Iris pigment epithelial cell (primary cell): ENCODE measurements at places on chromosomes 7 and 10.

GRCh38 chr10:78207216-78207615, 173.6 kb downstream of the RPS24 start:
- DNase-seq = no peak

GRCh38 chr7:157250605-157251228, 86.1 kb upstream of the DNAJB6 start:
- peak; percentile 73 for DNase-seq

DNA sequence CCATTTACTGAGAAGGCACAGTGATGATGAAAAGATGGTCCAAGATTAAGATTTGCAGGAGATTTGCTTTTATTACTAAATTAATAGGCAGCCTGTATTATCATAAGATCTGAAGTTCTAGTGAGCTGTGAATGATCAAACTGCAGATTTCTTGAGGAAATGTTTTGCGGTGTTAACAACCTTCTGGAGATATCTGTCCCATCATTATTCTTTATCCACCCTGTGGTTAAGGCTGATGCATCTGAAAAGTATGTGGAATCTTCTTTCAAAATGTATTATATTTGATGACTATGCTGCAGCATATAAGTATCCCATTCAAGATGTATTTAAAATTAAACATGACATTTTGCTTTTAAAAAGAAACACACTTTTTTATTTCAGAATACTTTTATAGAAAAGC, 150.3 kb downstream of the POLR1F start:
- peak; percentile 93 for DNase-seq

GRCh38 chr7:158587162-158588084, at the start of gene PTPRN2:
TSS of gene PTPRN2 (minus strand) at chr7:158587823.
- DNase-seq = peak; percentile 55

DNA sequence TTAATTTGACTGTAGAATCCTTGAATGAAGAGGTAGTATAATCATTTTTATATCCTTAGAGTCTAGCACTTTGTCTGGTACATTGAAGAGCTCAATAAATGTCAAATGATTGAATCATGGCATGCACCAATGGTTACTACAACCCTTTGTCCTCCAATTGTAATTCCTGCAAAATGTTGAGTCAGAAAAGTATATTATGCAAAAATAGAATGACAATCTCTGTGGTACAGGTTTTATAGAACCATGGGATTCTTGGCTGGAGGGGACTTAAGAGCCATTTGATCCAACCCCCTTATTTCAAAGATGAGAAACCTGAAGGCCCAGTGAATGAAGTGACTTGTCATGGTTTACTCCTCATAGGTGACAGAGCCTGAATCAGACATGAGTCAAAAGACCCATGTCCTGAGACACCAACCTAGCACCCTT, 30.9 kb upstream of the SMKR1 start:
- no peak for DNase-seq

DNA sequence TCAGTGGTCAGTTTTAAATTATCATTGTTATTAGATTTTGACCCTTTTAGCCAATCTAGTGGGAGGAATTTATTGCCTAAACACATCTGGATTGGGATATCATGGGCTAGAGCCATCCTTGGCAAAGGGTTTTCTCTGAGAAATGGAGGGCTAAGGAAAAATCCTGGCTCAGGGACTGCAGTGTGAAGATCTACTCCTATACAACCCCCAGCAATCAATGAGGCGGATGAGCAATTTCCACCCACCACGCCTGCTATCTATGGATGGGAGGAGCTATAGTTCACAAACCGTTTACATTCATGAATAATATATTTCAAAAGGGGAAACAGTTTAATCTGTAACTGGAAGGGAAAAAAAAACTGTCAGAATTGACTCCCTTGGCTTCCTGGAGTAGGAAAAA, 2.7 kb downstream of the CAV1 start:
- DNase-seq = no peak

DNA sequence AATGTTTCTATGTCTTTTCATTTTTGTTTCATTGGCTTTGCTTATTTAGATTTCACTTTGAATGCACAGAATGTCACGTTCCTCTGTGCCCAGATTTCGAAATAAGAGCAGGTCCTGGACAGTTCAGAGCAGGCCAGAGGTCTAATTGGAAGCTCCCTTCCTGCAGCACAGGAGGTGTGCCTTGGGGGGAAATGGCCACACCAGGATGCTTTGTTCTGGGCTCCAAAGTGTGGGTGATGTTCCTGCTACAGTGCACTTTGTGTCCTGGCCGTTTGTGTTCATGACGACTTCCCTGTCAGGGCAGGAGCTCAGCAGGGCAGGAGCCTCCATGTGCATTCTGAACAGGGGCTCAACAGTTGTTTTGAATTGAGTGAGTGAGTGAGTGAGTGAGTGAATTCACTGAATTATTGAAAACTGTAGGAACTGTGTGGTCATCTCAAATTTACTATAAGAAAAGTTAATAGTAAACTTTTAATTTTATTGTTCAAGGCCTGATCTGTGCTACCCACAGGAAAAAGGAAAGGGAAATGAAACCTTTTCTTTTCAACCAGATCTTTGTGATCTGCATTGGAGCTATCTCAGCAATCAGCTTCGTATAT, 109.5 kb upstream of the GJD4 start:
- peak; percentile 22 for DNase-seq

GRCh38 chr10:15764892-15765454, 45.3 kb upstream of the ITGA8 start:
- no peak for DNase-seq

DNA sequence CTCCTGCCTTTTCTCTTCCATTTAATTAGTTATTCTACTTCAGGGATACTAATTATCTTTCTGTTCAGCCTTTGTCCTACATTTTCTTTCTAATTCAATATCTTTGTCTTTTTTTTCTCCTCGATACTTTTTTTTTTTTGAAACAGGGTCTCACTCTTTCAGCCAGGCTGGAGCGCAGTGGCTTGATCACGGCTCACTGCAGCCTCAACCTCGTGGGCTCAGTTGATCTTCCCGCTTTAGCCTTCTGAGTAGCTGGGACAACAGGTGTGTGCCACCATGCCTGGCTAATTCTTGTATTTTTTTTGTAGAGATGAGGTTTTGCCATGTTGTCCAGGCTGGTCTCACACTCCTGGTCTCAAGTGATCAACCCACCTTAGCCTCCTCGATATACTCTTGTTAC, 38.9 kb downstream of the CCSER2 start:
- DNase-seq = no peak

DNA sequence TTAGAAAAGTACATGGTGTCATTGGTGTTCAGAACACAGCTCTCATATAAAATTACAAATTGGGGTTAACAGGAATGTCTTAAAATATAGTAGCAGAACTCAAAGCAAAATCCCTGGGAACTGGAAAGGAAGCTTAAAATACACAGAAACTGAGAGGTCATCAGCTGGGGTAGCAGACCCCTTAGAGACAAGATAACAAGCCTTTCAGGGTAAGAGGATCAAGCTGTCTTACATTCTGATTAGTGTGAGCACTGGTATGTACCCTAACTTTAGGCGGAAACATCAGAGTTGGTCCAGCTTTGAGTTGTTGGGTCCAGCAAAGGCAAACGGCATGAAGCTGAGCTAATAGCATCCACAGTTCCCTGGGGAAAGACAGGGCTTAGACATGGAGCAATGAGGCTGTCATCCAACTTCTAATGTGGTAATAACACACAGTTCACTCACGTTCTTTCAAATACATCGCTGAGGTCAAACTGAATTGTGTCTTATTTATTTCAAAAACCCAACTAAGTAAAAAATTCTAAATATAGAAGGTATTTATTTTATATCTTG, 32.6 kb downstream of the ARHGAP21 start:
- peak; percentile 39 for DNase-seq

GRCh38 chr7:6640246-6640721, 3.2 kb downstream of the ZNF316 start:
- peak; percentile 76 for DNase-seq

DNA sequence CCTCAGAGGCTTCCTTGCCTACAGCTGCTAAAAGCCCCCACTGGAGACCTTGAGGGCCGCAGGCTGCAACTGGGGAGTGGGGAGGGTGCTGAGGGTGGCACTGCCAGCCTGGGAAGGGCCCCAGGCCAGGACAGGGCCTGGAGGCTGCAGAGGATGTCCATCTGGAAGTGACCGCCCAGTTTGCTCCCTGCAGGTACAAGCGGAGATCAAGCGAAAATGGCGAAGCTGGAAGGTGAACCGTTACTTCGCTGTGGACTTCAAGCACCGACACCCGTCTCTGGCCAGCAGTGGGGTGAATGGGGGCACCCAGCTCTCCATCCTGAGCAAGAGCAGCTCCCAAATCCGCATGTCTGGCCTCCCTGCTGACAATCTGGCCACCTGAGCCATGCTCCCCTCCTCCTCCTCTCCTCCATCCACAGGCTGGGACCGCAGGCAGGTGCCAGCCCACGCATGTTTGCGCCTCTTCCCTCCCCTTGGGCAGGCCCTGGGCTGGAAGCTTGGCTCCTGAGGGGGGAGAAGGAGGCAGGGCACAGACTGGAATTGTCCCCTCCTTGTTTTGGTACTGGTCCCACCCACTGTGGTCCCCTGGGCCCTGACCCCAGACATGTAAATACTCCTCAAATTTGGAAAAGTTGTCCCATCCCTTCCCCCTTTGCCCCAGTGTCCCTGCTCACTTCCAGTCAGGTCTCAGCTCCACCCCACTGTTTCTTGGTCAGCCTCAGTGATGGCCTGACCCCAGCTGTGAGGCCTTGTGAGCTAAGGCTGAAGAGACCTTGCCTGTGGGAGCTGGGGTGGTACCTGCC, 54.4 kb downstream of the ADCYAP1R1 start:
- no peak for DNase-seq

GRCh38 chr10:101226491-101227428, 2.5 kb downstream of the LBX1 start:
- no peak for DNase-seq

DNA sequence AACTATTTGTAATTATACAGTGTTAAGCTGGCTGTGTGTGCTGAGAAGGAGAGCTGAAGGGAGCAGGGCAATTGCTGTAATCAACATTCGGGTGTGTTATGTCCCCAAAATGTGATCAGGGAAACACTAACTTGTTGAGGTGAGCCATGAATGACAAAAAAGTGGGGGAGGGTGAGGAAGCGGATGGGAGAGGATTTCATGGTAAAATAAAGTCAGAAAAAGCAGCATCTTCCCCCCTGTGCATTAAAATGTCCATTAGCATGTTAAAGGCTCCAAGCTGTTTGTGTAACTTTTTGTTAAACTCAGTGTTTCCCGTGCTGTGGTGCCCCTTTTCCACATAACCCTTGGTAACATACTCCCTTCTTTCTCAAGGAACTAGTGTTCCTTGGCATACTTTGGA, 84.9 kb downstream of the ARID5B start:
- no peak for DNase-seq

DNA sequence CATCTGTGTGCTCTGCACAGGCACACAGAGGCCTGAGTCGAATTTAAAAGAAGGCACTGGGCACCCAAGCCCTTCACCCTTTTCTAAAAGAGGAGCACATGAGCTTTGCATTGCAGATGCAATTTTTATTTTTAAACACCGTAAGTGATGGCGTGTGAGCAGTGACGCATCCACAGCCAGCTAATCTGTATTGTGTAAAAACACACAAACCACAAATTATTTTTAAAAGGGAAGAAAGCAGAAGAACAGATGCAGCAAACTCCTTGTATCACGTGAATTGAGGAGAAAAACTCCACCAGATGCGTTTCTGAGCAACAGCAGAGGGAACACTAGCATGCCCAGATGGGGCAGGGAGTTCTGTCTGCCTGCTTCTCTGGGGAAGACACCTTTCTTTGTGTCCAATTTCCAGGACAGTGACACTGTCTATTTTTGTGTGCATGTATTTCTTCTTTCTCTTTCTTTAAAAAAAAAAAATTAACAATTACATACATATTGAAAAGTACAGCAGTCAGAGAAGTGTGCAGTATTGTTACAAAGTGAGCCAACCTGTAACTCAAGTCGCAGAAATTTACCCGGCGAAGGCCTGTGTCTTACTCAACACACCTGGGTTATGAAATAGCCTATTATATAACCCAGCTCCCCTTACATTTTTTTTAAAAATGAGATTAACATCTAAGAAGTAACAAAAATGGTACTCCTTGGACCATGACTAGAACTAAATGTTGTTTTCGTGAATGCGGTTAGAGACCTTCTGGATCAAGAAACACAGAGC, 39.2 kb downstream of the EEPD1 start:
- DNase-seq = peak; percentile 59

GRCh38 chr10:74081941-74082718, 68.5 kb downstream of the AP3M1 start:
- DNase-seq = no peak

- DNase-seq = no peak
Observed at GRCh38 chr10:77176232-77176631, 461.4 kb downstream of the KCNMA1 start.

- DNase-seq = no peak
Observed at GRCh38 chr7:7570584-7570983, 3.9 kb downstream of the MIOS start.

DNA sequence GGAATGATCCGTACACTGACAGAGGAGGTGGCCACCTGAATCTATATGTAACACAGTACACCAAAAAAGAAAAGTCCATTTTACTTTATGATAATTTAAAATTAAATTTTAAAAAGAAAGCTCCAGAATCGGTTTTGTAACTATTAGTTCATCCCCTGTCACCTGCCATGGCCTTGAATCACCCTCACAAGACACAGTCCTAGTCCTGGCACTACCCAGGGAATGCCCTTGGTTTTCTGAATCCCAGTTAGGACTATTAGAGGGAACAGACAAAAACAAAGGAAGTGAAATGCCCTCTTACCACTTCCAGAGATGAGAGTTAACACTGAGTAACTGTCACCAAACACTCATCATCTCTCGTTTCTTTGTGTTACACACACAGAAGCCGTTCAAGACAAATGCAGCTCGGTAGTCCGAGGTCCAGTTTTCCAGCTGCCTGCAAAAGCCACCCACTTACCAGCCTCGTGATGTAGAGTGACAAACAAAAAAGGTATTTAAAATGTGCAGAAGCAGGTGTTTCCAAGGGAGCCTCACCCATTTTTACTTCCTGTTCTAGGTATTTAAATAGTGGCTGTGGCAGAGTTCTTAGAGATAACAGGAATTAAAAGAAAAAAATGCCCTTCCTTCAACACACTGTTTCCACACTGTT, 6.1 kb downstream of the PTPRN2 start:
- DNase-seq = no peak

GRCh38 chr10:74104480-74104879, 46.1 kb downstream of the AP3M1 start:
- DNase-seq = no peak

- no peak for DNase-seq
Observed at GRCh38 chr7:132956556-132956955, 125.3 kb downstream of the CHCHD3 start.

- DNase-seq = no peak
Observed at GRCh38 chr10:76022366-76022765, 590.9 kb downstream of the LRMDA start.

DNA sequence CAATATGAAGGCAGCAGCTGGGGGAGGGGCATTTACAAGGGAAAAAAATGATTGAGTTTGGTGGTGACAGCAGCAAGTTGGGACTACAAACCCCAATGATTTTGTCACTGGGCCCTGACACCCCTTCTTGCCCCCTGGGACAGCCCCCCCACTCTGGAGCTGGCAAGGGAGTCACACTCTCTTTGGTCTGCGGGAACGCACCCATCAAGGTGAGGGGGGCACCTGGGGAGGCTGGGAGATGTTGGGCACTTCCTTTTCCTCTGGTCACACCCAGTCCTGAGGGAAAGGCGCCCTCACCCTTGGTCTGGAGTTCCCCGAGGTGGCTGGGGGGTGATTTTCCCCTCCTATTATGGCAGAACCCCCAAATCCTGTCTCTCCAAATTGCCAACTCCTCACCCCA, 24.4 kb downstream of the EPHB4 start:
- DNase-seq = no peak
